NCI-H524 treated with DMSO at 0.1 percent for 48 hours (cell line): ENCODE measurements at places on chromosomes 16 and 17.

DNA sequence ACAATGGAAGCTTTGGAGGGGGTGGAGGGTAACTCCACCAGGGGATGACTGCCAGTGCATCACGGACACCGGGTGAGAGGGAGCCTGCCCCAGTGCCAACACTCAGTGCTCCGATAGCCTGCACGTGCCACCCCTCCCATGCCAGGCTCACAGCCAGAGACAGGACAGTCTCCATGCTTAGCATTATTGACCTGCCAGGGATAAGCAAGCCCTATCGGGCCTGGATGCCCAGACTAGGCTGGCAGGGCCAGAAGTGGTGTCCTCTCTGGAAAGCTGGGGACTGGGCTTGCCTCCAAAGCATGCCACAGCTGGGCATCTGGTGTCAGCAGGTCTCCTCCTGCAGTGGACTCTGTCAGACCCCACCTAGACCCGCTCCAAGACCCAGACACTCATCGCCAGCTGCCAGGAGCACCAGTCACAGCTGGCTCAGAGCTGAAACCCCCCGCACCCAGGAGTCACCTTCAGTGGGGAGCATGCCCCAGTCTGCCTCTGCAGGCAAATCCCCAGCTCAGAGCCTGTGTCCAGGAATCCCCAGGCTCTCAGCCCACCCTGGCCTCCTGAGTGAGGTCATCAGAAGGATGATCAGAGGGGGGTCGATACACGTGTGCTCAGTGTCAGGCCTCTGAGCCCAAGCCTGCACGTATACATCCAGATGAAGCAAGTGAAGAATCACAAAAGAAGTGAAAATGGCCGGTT lies 1.8 kb upstream of the RHBDF1 start:
- no peak for DNase-seq

DNA sequence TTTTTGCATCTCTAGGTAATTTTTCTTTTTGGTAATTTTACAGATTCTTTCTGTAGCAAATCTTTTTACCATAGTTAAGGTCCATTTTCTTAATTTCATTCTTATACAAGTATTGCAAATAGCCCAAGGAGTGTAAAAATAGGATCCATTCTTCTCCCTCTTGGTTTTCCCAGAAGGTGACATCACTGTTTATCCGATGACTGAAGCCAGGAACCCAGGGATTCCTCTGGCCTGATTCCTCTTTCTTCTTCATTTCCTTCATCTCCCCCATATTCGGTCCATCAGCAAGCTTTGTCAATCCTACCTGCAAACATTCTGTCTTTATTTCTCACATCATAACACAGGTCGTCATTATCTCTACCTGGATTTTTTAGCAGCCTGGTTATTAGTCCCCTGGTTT lies 5.3 kb downstream of the RBBP6 start:
- no peak for DNase-seq

GRCh38 chr17:40864661-40865390 lies 2.2 kb downstream of the KRT12 start:
- no peak for DNase-seq

DNA sequence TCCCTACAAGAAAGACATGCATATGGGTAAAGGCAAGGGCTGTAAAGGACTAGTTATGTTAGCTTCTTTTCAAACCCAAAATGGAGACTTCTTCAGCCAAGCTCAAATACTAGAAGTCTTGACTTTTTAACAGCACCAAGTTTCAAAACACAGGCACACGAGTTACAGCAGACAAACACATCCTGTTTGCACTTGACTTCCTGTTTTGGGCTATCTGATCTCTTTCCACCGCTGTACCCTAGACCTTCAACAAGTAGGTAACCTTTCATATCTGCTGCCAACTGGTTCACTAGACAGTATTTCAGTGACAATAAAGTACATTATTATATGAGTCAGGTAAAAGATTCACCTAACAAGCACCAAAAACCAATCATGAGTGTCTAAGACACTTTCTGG lies 12.3 kb downstream of the RFFL start:
- DNase-seq = no peak

- DNase-seq = no peak
These were observed 298.4 kb upstream of the SALL1 start for GRCh38 chr16:51449441-51449840.

GRCh38 chr17:64706224-64707049 lies 44.3 kb upstream of the SMURF2 start:
- DNase-seq = no peak

DNA sequence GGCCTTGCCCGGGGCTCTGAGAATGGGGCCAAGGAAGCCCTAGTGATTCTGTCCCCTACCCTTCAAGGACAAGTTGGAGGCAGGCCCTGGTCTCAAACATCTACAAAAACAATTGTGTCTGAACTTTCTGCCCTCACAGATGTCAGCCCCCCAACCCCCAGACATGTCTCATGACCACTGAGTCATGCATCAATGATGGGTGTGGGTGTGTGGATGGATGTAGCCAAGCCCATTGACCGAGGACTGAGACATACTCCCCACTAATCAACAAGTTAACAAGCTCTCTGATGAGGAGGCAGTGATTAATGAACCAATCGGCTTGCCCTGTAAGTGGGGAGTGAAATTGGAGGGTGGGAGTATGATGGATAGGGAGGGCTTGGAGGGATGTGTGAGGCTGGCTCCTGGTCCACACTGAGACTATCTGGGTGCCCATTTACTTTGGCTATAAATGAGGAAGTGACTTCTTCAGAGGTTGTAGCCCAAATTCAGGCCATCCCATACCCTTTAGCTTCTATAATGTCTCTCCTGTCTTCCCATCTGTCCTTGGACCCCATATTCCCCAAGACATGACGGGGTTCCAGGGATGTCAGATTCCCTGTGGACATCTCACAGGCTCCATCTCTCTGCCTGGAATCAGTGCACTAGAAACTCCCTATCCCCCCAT lies 97.1 kb upstream of the TMEM97 start:
- no peak for DNase-seq

DNA sequence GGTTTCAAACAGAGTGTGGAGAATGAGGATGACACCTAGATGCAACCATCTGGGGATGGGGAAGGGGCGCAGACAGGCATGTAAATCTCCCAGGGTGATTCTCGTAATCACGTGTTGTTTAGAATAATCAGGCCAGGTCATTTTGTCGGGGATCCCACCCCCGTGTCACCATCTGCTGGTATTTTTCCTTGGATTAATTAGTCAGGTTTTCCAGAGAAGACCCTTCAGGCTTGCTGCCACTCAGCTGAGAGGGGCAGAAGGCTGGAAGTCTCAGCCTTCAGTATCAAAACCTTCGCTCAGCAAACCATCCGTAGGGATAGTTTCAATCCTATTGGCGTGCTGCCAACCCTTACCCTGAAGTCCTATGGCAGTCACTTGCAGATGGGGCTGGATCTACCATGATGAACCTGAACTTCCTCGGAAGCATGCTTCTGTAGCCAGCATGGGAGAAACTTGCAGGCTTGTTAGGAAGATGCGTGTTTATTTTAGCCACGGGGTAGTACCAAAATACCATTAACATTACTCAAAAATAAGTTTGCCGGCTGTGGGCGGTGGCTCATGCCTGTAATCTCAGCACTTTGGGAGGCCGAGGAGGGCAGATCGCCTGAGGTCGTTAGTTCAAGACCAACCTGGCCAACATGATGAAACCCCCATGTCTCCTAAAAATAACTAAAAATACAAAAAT lies 7.5 kb upstream of the ADCY9 start:
- DNase-seq = peak; percentile 95

- DNase-seq = no peak
These were observed 49.0 kb upstream of the ZNF750 start for GRCh38 chr17:82888583-82889495.

DNA sequence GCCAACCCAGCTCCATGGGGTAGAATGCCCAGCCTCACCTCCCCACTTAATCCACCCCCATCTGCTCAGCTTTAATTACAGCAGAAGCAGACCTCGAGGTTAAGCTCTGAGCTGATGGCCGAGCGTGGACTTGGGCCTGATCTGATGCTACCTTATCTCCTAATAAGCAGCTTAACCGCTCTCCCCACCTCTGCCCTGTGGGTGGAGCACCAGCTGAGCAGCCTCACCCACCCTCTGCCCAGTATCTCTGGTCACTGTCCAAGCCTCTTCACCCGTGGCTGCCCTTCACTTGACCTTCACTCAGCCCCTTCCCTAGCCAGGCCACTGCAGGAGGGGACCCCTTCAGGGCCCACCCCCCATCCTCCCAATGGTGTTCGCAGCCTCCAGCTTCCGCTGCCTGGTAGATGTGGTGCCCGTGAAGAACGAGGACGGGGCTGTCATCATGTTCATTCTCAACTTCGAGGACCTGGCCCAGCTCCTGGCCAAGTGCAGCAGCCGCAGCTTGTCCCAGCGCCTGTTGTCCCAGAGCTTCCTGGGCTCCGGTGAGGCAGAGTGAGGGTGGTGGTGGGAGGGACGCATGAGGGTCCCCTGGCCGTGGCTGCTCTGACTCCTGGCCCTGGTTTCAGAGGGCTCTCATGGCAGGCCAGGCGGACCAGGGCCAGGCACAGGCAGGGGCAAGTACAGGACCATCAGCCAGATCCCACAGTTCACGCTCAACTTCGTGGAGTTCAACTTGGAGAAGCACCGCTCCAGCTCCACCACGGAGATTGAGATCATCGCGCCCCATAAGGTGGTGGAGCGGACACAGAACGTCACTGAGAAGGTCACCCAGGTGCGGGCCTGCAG lies 6.8 kb downstream of the KCNH6 start:
- peak; percentile 77 for DNase-seq

- DNase-seq = no peak
These were observed 116.0 kb downstream of the RPTOR start for GRCh38 chr17:80660527-80661198.

- DNase-seq = no peak
These were observed 6.8 kb downstream of the ERN1 start for GRCh38 chr17:64123114-64123513.

GRCh38 chr17:58605470-58605869 lies 86.4 kb downstream of the TEX14 start:
- DNase-seq = no peak

- no peak for DNase-seq
These were observed 26.0 kb downstream of the TBX4 start for GRCh38 chr17:61478026-61478789.

DNA sequence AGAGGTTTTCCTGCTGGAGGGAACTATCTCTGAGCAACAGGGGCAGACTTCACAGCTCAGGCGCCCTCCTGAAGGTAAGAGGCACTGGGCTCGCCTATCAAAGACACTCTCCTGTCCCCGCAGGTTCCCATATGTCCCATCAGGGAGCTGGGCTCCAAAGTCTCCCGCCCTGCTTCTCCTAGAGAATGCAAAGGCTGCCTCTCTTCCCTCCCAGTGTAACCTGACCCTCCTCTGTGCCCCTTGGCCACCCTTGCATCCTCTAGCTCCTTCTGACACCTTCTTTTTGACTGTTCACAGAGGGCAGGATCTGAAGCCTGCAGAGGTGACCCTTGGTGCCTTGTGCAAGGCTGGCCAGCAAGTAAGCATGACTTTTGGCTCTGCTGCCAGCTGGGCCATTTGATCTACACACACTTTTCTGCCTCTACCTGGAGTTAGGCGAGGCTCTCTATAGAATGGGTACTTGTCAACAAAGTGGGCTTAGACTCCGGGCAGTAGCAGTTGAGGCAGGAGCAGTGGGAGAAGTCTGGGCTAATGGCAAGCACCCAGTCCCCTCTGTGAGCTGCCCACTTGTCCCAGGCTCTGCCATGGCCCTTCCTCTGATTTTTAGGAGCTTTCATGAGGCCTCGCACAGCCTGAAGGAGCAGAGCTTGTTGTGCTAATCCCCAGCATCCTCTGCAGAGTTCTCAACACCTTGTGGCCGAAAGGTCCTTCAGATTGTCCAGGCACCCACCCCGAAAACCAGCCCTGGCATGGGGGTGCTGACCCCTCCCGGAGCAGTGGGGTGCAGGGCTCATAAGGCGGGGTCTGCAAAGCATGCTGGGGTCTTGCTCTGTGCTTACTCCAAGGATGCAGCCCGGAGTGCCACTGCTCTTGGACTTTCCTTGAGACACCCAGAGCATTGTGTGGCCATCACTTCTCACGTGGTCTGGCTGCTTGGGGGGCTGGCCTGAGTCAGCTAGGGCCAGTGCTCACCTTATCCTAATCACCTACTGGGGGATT lies 122.9 kb downstream of the METRNL start:
- DNase-seq = no peak

DNA sequence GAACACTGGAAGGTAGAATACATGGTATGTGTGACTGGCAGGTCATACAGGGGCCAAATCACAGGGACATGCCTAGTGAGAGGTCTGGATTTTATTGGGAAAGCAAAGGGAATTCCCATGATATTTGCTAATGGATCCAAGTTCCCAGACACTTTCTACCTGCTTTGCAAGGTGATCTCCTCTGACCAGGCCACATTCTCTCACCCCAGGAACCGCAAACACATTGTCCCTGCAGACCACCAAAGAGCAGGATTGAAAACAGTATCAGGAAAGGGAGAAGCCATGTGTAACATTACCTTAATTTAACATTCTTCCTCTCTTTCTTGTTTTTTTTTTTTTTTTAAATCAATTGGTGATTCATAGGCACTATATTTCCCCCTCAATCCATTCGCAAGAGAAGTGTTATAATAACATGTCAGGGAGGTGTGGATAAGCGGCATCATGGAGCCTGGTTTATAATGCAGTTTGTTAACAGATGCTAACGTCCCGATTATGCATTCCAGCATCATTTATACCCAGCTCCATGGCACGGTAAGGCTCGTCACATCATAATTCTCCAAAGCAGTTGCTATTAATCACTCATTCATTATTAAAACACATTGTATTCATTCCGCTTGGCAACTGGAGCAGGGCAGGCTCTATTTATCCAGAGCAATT lies 155.1 kb upstream of the CCL2 start:
- no peak for DNase-seq

GRCh38 chr17:76716146-76716838 lies 5.5 kb upstream of the MXRA7 start:
- no peak for DNase-seq

DNA sequence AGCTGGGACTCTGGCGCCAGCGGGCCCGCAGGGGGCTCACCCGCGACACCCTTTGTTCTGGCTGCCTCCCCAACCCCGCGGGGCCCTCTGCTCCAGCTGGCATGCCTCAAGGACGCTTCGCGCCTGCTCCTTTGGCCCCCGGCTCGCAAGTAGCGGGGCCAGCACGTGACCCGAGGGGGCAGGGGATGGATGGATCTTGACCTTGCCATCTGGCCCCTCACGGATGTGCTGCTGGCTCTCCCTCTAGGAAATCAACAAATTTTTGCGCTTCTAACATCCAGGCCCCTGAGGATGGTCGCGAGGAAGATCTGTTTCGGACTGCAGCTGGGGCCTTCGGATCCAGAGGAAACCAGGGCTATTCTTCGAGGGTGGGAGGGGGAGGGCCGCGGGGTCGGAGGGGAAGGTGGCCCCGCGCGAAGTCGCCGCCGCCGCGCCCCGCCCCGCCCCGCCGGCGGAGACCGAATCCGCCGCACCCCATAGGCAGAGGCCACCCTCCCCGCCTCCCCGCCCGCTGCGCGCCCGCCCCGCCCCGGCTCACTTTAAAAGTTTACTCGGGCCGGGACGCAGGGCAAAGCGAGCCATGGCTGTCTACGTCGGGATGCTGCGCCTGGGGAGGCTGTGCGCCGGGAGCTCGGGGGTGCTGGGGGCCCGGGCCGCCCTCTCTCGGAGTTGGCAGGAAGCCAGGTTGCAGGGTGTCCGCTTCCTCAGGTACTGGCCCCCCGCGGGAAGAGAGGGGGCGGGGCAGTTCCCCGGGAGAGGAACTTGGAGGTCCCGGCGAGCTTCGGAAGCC lies at the start of gene ACSF2:
ACSF2 (plus strand) TSS at position 537 of the 790 bp plus-strand sequence; CDS start at position 581, 44 bp downstream.
- peak; percentile 37 for DNase-seq
